ENCODE measurements at places on chromosomes 4 and X. TPM values are rescaled to one million over a fixed set of nuclear protein-coding genes. Genes with fewer than 3 reads are reported as not detected.

Gene CFAP99
- total RNA-seq: not detected

Gene JCHAIN
- total RNA-seq: 1.3 TPM

Gene DDX53
- not detected for total RNA-seq

Gene MOSPD2
- 6.6 TPM for total RNA-seq

Gene ARHGEF38
- not detected for total RNA-seq

Gene CDS1
- total RNA-seq: 3.7 TPM

Gene SMIM43
- total RNA-seq: not detected

Gene USP53
- 6.7 TPM for total RNA-seq

Gene GPR34
- not detected for total RNA-seq

Gene HPSE
- 5.2 TPM for total RNA-seq

Gene ASB9
- total RNA-seq: 17.5 TPM

Gene KCTD8
- 0.21 TPM for total RNA-seq

Gene CCNA2
- 119 TPM for total RNA-seq

Gene FAM114A1
- total RNA-seq: 118 TPM

Gene BTK
- total RNA-seq: not detected

Gene HAND2
- 1.2 TPM for total RNA-seq

Gene NXF2B
- not detected for total RNA-seq

Gene LRRC66
- 0.15 TPM for total RNA-seq

Gene TCEANC
- total RNA-seq: 3.5 TPM

Gene KLHL13
- 9.8 TPM for total RNA-seq

Gene SHISA3
- not detected for total RNA-seq

Gene DMD
- total RNA-seq: 13.3 TPM

Gene ADRA2C
- total RNA-seq: 1.7 TPM

Gene TCEAL7
- total RNA-seq: 8.7 TPM

Gene PNMA5
- not detected for total RNA-seq

Gene BEND4
- not detected for total RNA-seq

Gene SLAIN2
- 36.3 TPM for total RNA-seq

Gene ITM2A
- total RNA-seq: not detected

Gene SLIT2
- 9.1 TPM for total RNA-seq
